ENCODE measurements at places on chromosomes 2 and 18.
A peak's percentile ranks its signal among the peaks of the same experiment; 100 is the strongest.

DNA sequence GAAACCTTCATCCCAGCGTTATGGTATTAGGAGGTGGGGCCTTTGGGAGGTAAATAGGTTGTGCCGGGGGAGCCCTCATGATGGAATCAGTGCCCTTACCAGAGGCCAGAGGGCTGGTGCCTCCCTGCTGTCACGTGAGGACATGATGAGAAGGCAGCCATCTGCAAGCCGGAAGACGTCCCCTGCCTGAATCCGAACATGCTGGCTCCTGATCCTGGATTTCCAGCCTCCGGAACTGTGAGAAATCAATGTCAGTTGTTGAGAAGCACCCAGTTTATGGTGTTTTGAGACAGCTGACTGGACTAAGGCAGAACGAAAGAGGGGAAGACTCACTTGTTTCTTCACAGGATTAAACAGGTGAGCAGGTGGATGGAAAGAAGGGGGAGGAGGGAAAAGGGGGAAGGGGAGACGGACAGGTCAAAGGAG lies 13.0 kb upstream of the KLF11 start:
- no peak for DNase-seq

GRCh38 chr2:20135631-20136050 lies 84.2 kb upstream of the LAPTM4A start:
- peak; percentile 73 for DNase-seq

DNA sequence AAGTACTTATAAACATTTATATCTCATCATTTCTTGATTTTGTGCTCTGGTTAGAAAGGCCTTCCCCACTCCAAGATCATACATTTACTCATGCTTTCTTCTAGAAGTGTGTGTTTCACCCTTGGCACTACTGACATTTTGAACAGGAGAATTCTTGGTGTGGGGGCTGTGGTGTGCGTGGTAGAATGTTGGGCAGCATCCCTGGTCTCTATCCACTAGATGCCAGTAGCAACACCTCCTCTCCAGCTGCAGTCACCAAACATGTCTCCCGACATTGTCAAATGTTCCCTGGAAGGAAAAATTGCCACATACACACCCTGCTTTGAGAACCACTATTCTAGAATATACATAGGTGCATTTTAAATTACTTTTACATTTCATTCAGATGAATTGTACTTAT lies 8.7 kb upstream of the TGIF1 start:
- DNase-seq, result peak; percentile 31

DNA sequence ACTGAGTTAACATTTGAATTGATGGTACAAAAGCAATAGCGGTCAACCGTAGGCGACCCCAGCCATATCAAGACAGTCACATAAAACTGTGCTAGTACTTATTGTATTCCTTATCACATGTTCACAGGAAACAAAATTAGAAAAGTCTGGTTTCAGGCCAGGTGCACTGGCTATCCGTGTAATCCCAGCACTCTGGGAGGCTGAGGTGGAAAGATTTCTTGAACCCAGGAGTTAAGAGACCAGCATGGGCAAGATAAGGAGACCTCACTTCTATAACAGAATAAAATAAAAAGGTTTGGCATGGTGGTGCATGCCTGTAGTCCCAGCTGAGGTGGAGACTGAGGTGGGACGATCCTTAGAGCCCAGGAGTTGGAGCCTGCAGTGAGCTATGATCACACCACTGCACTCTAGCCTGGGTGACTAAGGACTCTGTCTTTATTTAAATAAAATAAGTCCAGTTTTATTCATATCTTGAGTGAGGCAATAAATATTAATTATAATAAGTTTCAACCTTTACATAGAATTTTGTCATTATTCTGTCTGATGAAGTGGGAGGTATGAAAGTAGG lies 84.1 kb upstream of the RGPD4 start:
- DNase-seq, result no peak

GRCh38 chr2:238750212-238750904 lies 97.5 kb upstream of the TWIST2 start:
- no peak for DNase-seq

GRCh38 chr2:37501113-37501512 lies 156.7 kb downstream of the QPCT start:
- DNase-seq, result no peak

DNA sequence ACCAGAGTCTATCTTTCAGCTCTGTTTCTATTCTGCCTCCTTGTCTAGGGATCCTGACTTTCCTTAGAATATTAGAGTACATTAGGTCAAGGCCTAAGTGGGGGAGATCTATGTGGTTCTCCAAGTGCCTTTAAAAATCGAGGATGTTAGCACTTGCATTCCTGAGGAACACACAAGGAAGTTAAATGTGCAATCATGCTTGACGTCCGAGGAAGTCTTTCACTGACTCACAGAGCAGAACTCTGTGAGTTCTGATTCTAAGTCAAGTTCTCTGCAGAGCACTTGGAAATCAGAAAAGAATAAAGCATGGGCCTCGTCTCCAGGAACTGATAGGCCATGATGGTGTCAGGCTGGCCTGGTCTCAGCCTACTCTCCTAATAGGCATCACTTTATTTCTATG lies 17.2 kb downstream of the FHOD3 start:
- no peak for DNase-seq

GRCh38 chr2:99662761-99663341 lies 173.0 kb upstream of the REV1 start:
- DNase-seq, result no peak

GRCh38 chr18:44852818-44853217 lies 172.1 kb downstream of the SETBP1 start:
- no peak for DNase-seq

GRCh38 chr2:180570864-180571263 lies 409.5 kb upstream of the UBE2E3 start:
- no peak for DNase-seq

GRCh38 chr18:34623557-34623956 lies 86.5 kb upstream of the DTNA start:
- DNase-seq, result no peak

- DNase-seq, result peak; percentile 62
Observed at GRCh38 chr18:10231220-10231619, 223.2 kb upstream of the APCDD1 start.

GRCh38 chr2:52017646-52018235 lies 985.8 kb upstream of the NRXN1 start:
- no peak for DNase-seq

GRCh38 chr2:9311488-9311887 lies 104.9 kb downstream of the ASAP2 start:
- DNase-seq, result no peak

- no peak for DNase-seq
Observed at GRCh38 chr18:36593001-36593400, 235.8 kb downstream of the TPGS2 start.

- DNase-seq, result no peak
Observed at GRCh38 chr2:239328351-239329191, 72.2 kb downstream of the HDAC4 start.

DNA sequence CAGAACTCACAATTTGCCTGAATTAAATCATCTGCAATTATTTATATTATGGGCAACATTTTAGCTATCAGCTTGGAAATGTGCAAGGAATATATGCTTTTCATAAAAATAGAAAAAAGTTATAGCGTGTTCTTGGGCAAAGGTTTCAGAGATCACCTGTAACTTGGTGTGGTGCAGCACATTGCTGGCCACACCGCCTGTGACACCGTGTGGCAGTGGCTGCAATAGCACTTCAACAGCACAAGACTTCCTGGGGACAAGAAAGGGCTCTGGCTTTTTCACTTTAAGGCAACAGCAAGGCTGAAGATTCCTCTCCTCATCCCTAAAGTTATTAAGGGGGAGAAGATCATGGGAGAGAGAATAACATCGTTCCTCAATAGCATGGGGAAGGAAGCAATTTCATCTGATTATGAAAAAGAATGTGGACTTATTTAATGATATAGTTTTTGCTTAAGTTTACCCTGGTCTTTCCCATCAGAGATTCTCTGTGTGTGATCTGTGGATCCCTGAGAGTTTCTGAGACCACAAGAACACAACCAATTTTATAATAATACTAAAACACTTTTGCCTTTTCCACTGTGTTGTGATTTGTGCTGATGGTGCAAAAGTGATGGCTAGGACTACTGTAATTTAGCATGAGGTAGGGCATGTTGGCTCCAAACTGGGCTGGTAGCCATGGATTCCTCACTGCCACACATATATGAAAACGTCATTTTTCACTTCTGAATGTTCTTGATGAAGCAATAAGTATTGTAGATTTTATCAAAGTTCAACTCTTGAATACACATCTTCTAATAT lies 15.0 kb upstream of the SERPINB3 start:
- DNase-seq, result no peak

- no peak for DNase-seq
Observed at GRCh38 chr2:167626301-167626700, 621.1 kb downstream of the STK39 start.

GRCh38 chr2:186426153-186427016 lies 59.7 kb upstream of the ZC3H15 start:
- no peak for DNase-seq

DNA sequence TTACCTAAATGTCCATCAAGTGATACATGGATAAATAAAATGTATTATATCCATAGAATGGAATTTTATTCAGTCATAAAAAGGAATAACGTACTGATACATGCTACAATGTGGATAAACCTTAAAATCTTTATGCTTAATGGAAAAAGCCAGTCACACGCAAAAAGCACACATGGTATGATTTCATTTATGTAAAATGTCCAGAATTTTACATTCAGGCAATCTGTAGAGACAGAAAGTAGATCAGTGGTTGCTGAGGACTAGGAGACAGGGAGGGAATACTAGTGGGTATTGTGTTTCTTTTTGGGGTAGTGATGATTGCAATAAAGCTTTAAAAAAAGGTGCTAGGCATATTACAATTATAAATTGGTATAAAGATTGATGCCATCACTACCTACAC lies 30.7 kb upstream of the CD302 start:
- DNase-seq, result no peak

GRCh38 chr2:241796610-241797138 lies 12.3 kb upstream of the NEU4 start:
- DNase-seq, result no peak

GRCh38 chr2:44935729-44936098 lies 5.8 kb upstream of the SIX3 start:
- no peak for DNase-seq

GRCh38 chr2:95260028-95261023 lies 13.9 kb upstream of the PROM2 start:
- DNase-seq, result peak; percentile 92

DNA sequence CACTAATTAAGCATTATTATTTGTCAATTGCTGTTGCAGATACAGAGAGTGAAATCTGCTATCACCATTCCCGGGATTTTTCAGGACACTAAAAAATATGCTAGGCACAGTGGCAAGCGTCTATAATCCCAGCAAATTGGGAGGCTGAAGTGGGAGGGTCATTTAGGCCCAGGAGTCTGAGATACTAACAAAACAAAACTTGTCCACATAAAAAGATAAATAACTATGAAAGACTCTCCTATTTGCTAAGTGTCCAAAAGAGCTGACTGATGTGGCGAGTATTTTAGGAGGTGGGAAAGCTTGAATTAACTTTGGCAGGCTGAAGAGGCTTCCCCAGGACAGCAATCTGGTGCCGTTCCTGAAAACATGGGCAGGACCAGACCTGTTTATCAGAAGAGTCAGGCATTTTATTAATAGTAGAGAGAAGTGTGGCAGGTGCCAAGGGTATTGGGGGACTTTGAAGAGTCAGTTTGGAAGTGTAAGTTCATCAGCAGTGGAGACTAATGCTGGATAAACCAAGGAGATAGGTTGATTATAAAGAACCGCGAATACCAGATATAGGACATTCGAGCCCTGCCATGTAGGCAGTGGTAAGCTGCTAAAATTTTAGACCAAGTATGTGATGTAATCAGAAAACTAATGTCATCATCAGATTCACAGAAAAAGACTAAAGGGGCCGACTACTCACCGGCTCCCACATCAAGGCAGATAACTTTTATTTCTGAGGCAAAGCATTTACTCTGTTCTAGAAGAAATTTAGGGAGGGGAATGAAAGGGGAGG lies 201.8 kb downstream of the EPHA4 start:
- no peak for DNase-seq

- no peak for DNase-seq
Observed at GRCh38 chr18:70288171-70288850, 534 bp upstream of the SOCS6 start.

DNA sequence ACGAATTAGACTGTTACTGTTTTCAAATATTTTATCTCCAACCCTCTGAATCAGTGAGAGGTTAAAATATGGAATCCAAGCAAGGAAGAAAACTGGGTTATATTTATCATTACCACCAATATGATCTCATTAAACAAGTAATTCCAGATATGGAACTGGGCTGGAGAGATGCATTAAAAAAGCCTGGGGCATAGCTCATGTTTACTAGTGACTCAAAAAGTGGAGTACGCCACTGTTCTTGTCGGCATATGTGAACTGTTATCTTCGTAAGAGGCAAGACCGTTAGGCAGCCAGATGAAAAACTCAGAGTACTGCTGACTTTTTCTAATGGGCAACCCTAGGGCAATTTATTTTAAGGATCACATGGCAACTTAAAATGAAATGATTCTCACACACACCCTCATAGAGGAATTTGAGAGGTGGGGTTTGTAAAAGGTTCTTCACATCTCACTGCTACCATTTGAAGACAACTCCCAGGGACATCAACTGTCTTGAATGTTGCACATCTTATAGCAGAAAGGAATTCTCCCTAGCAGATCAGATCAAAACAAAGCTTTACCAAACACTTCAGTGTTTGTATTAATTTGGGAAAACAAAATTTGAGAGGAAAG lies 105.2 kb upstream of the TFCP2L1 start:
- DNase-seq, result no peak

- DNase-seq, result no peak
Observed at GRCh38 chr2:105911425-105911824, 166.7 kb downstream of the NCK2 start.

- no peak for DNase-seq
Observed at GRCh38 chr2:149534674-149535073, 52.9 kb downstream of the MMADHC start.

DNA sequence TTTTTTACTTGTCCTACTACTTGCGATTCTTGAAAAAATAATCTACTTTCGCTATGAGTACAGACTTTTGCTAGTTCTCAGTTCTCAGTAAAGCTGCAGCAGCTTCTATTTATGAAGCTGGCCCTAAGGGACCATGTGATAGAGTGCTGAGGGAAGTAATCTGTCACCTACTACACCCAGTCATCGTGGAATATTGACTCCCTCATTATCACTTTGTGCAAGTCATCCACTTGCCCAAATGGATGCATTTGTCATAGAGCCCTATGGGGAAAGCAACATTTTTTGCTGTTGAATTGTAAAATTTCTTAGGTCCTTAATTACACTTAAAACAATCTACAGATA lies 1919.8 kb downstream of the SUCLG1 start:
- DNase-seq, result no peak

GRCh38 chr2:99940963-99941362 lies 201.4 kb downstream of the AFF3 start:
- no peak for DNase-seq

GRCh38 chr2:30152385-30152784 lies 5.6 kb downstream of the YPEL5 start:
- DNase-seq, result no peak

DNA sequence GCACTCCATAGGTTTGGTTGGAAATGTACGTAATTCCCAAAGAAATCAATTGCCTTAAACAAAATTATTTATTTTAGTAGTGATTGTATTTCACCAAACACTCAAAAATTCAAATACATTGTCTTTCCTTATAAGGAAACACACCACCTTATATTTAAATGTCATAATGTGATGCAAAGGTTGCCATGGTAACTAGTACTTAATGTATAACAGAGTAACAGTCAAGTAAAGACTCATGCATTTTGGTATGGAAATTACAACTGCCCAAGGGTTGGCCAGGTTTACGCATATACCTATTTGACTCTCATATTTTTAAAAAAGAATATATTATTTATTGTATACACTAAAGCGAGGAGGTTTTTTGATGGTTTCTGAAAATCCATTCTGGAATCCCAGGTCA lies 231.2 kb downstream of the TCF4 start:
- DNase-seq, result no peak

Measured in HL-60 (cell line).